Stimulated activated memory B cell treated with anti-CD40 and anti-IgM and Interleukin-4, amounts not matched to agents 10 μg/mL and 1 μg/mL and 100 μg/mL, for 72 hours (primary cell): ENCODE measurements at places on chromosomes 6 and 20.
A peak's percentile ranks its signal among the peaks of the same experiment; 100 is the strongest.

DNA sequence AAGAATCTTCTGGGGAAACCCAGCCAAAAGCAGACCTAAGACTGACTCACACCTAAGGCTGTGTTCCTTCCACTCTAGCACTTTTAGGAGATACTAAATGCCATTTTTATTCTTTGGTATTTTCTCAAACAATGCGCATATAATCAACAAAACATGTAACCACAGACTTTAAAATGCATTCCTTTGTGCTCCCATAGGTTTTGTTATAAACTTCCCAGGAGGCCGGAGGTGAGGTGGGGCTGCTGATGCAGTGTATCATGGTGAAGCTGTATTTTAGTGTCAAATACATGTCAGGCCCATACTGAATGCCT, 155.2 kb downstream of the BTBD3 start:
- no peak for ATAC-seq
- no peaks in the 10 kb centered on the region for H3K36me3 ChIP-seq
- no peaks in the 10 kb centered on the region for H3K4me1 ChIP-seq
- H3K27me3 ChIP-seq: no peaks in the 10 kb centered on the region
- no peak overlapping the region for H3K4me3 ChIP-seq
- H3K27ac ChIP-seq: no peak overlapping the region

DNA sequence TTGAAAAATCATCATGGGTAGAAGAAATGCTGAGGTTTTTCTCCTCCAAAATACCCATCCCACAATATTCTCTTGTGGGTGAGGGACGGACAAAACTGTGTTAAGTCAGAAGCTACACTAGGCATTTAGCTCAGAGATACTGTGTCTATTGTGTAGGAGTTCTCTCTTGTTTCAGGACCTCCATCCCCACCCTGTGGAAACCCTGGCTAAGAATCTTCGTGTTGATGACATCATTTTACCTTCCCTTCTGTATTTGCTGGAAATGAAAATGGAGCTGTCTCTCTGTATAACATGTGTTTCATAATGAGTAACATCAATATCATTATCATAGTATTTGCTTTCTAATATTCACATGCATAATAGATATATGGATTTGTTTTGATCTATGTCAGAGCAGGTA, 1193.0 kb upstream of the CITED2 start:
- no peaks in the 10 kb centered on the region for H3K36me3 ChIP-seq
- no peaks in the 10 kb centered on the region for H3K27me3 ChIP-seq
- no peak overlapping the region for H3K27ac ChIP-seq
- no peak overlapping the region for H3K4me3 ChIP-seq
- H3K4me1 ChIP-seq: no peaks in the 10 kb centered on the region

- H3K36me3 ChIP-seq: no peaks in the 10 kb centered on the region
- no peak overlapping the region for H3K4me3 ChIP-seq
Observed at GRCh38 chr6:39196673-39197091, 32.6 kb downstream of the KCNK5 start.

GRCh38 chr20:23047001-23047737, 2.3 kb downstream of the THBD start:
- H3K4me3 ChIP-seq: no peak overlapping the region
- H3K4me1 ChIP-seq: no peaks in the 10 kb centered on the region
- H3K27ac ChIP-seq: no peak overlapping the region
- peaks cover 5% of the 10 kb centered on the region for H3K36me3 ChIP-seq

- H3K27me3 ChIP-seq: peaks cover 7% of the 10 kb centered on the region
- H3K36me3 ChIP-seq: no peaks in the 10 kb centered on the region
- no peaks in the 10 kb centered on the region for H3K4me1 ChIP-seq
- ATAC-seq: no peak
- no peak overlapping the region for H3K4me3 ChIP-seq
Observed at GRCh38 chr20:48031122-48031521, 245.8 kb upstream of the SULF2 start.

- peaks cover 8% of the 10 kb centered on the region for H3K4me1 ChIP-seq
- no peak overlapping the region for H3K27ac ChIP-seq
- peaks cover 31% of the 10 kb centered on the region for H3K27me3 ChIP-seq
- H3K36me3 ChIP-seq: peaks cover 8% of the 10 kb centered on the region
- H3K4me3 ChIP-seq: no peak overlapping the region
Observed at GRCh38 chr6:150238846-150239407, 96.1 kb downstream of the PPP1R14C start.

DNA sequence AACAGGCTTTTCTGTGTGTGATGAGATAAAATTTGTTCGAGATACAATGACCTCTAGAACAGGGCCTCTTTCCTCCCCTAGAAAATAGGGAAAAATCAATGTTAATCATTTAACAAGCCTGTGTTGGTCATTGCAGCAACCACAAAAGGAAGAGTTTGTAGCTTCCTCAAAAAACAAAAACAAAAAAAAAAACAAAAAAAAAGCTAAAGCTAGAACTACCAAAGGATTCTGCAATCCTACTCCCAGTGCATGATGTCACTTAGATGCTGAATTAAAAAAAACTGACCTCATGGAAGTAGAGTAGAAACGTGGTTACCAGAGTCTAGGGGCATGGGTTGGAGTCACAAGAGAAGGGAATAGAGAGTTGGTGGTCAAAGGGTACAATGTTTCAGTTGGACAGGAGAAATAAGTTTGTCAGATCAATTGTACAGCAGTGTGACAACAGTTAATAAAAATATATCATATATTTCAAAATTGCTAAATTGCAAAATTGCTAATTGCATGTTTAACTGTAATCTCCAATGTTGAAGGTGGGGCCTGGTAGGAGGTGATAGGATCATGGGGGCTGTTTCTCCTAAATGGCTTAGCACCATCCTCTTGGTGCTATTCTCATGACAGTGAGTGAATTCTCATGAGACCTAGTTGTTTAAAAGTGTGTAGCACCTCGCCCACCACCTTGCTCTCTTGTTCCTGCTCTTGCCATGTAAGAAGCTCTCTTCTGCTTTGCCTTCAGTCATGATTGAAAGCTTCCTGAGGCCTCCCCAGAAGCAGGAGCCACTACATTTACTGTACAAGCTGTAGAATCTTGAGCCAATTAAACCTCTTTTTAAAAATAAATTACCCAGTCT, 163.4 kb upstream of the SIM1 start:
- ATAC-seq: no peak
- no peaks in the 10 kb centered on the region for H3K27me3 ChIP-seq
- H3K27ac ChIP-seq: no peak overlapping the region
- H3K36me3 ChIP-seq: peaks cover 47% of the 10 kb centered on the region

- ATAC-seq: no peak
- peak overlapping the region; percentile 65 for H3K27ac ChIP-seq
- peaks cover 19% of the 10 kb centered on the region for H3K4me1 ChIP-seq
- no peaks in the 10 kb centered on the region for H3K27me3 ChIP-seq
Observed at GRCh38 chr20:37856932-37857660, 45.8 kb upstream of the VSTM2L start.

DNA sequence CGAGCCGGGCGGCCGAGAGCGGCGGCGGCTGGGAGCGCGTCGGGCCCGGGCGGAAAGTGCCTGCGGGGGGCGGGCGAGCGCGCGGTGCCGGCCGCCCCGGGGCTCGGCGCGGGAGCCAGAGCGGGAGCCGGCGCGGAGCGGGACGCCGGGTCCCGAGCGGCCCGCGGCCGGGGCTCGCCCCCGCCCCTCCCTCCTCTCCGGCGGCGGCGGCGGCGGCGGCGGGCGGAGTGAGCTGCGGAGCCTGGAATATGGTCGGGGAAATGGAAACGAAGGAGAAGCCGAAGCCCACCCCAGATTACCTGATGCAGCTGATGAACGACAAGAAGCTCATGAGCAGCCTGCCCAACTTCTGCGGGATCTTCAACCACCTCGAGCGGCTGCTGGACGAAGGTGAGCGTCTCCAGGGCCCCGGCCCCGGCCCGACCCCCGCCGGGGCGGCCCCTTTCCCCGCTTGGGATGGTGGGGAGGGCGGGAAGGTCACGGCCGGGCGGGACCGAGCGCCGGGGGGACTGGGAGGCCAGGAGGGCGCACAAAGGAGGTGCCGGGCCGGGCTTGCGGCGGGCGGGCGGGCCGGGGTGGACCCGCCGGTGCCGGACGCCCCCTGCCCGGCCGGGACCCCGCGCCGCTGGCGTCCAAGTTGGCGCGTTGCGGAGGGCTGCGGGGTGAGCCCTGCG, 565 bp downstream of the QKI start:
- H3K36me3 ChIP-seq: no peaks in the 10 kb centered on the region
- no peaks in the 10 kb centered on the region for H3K27me3 ChIP-seq
- peak; percentile 1 for ATAC-seq
- H3K4me3 ChIP-seq: peak overlapping the region; percentile 84
- H3K27ac ChIP-seq: peak overlapping the region; percentile 89
- H3K4me1 ChIP-seq: peaks cover 48% of the 10 kb centered on the region

DNA sequence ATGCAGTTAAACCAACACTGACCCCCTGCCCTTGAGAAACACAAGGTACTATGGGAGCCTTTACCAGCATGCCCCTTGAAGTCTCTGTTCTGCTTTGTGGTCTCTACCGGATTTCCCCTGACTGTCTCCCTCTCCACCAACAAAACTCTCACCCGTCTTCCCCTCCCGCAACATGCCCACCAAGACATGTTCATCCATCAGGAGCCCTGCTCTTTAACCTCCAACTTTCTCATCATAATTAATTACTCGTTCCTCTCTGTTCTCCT, 1.1 kb downstream of the ZNF165 start:
- peaks cover 35% of the 10 kb centered on the region for H3K36me3 ChIP-seq
- H3K27me3 ChIP-seq: no peaks in the 10 kb centered on the region
